ENCODE measurements at places on chromosomes 6 and 20.

DNA sequence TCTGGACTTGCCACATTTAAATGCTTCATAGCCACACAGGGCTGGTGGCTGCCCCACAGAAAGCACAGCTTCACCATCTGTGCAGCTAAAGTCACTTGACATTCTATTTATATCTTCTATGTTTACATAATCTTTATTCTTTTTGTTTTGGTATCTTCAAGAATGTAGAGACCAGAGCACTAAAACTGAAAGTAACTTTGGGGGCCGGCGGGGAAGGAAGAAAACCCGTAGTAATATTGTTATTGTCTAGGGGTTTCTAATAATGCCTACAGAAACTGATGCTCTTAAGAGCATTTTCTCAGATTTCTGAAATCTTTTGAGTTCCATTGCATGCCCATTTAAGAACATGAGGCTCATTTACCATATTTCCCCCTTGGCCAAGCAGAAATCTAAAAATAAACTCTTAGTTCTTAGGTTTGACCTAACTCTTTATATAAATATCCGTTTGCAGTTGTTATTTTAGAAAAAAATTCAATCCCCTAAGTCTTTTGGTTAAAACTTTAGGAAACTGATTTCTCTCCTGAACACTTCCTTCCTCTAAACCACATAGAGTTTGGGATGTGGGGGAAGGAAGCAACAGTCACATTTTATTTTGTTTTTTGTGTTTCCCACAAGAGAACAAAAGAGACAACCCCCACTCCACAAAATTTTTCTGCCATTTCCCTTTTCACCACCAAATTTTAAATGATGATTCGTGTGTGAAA lies 207.6 kb downstream of the OGFRL1 start:
- DNase-seq, result no peak

GRCh38 chr6:124967444-124967843 lies 5.2 kb downstream of the RNF217 start:
- DNase-seq, result no peak

DNA sequence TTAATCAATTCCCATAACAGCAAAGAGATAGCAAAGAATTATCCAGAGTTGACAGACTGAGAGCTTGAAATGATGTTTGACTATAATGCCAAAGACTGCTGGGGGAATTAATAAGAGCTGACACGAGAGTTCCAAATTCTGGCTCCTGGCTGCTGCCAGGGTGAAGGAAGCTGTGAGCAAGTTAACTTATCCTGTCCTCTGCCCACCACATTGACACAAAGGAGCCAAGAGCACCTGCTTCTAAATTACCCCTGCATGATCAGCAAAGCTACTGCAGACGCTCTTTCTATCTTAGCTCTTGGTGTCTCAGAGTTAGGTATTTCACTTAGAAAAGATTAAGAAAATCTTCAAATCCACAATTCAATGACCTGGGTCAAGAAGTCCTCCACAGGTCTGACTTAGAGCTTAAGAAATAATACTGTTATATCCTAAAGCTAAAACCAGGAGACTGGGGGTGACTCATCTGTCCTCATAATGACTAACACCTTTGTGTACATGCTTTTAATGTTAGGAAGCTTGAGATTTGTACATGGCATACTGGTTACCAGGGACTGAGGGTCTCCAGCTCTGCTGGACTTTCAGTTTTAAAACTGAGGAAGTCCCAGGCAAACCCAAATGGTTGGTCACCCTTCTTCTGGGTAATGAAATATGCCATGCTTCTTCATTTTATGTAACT lies 13.2 kb upstream of the FRK start:
- no peak for DNase-seq

DNA sequence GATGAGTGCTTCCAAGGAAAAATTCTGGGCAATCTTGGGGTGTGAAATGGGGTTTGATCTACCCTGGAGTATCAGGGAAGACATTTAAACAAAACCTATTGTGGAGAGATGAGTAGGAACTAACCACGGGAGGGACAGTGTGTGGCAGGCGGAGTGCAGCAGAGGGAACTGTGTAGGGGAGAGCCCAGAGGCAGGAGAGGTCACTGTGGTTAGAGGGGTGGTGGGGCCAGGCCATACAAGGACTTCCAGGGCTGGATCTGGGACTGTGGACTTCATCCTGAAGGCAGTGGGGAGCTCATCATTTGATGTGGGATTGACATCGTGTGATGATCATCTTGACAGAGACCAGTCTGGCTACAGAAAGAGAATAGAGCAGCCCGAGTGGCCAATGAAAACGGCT lies 89.0 kb downstream of the TOX2 start:
- DNase-seq, result no peak

DNA sequence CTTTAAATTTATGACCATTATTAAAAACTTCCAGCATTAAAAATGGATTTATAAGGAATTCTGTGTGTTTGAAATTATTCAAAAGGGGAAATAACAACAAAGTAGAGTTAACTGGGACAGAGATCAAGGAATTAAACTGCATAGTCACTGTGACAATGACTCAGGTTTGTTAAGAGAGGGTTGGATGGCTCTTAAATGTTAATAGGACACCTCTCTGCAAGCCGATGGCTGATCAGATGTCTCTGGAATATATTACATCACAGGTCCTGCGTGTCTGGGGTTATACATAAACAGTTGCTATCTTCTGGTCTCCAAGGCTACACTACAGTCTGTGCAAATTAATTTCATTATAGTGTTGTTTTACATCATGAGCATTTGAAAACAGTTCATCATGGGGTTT lies 574.3 kb downstream of the COL12A1 start:
- no peak for DNase-seq

DNA sequence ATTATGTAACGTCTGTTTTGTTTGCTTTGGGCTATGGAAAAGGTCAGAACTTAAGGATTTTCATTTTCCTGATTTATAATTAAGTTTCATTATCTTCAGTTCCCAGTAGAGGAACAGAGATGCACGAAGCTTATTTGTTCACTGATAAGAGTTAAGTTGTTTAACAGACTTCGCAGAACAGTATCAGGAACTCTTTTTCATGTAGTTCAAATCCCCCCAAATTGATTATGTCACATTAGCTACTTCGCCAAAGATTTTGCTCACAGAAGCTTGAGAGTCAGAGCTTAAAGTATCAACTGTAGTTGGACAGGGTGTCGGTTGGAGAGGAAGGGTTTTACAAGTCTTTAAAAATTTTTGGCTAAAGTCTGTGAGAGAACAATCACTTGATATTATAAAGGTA lies 43.4 kb downstream of the ZHX3 start:
- no peak for DNase-seq

- DNase-seq, result no peak
Observed at GRCh38 chr6:138499303-138500018, at the start of gene NHSL1. TSS of gene NHSL1 (minus strand) at chr6:138499494. CDS start at chr6:138499290, 204 bp downstream.

DNA sequence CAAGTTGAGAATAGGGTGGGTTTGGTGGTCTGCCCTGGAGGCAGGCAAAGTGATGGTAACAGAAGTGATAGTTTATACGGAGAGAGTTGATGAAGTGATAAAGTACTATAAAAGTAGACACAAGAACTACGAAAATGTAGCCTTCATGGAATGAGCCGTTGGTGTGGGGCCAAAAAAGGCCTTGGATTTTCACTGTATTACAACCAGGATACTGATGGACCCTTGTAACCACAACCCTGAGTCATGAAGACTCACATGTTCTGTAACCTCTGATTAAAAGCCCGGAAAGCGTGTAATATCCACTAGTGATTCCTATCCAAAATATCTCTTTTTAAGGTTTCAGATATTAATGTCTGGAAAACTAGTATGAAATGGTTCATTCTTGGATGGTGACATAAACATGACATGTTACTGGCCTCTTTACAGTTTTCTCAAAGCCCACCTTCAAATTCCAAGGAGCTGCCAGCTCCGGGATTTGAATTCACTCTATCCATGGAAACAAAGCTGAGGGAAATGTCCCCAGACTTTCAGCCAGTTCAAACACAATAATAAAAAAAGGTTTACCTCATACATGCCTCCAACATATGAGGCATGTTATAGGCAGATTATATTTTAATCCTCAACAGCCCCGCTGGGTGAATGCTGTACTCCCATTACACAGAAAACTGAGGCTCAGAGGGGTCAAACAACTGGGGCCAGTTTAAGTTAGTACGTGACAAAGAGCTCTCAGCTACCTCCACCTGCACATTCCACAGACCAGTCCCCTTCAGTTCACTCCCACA lies 55.4 kb downstream of the MRPL14 start:
- DNase-seq, result no peak

Data from stimulated activated CD4-positive, alpha-beta T cell treated with anti-CD3 and anti-CD28 coated beads, Interleukin-15, amount 100 ng/mL, for 1 hour (primary cell).